ENCODE measurements at places on chromosomes 1 and 21. TPM values are rescaled to one million over a fixed set of nuclear protein-coding genes. Genes with fewer than 3 reads are reported as not detected.

SZRD1 gene
- total RNA-seq: 114 TPM

DNA sequence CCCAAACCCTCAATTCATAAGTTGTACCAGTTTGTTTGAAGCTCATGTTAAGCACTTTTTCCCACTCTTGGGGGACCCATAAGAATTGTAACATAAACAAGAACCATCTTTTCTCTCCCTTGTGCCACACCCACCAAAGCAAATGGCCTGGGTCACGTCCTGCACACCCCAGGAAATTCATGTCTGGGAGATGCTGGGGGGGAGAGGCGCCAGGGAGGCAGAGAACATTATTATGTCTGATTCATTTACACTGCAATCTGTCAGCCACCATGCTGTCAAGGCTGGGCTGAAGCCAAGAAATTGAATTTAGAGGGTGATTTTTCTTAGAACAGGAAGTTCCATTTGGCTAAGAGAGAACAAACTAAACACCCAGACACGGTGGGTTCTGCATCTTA is 37.2 kb upstream of the IPO9 start:
- H3K27ac ChIP-seq: no peak overlapping the region
- no peaks in the 10 kb centered on the region for H3K27me3 ChIP-seq
- DNase-seq: peak; percentile 44
- H3K4me3 ChIP-seq: no peak overlapping the region

TAS1R1 gene
- not detected for total RNA-seq

- H3K4me3 ChIP-seq: no peak overlapping the region
- no peaks in the 10 kb centered on the region for H3K36me3 ChIP-seq
- H3K4me1 ChIP-seq: no peaks in the 10 kb centered on the region
- DNase-seq: no peak
- H3K27me3 ChIP-seq: no peaks in the 10 kb centered on the region
Measured at GRCh38 chr1:217224201-217224600, 406.7 kb downstream of the GPATCH2 start.

- no peaks in the 10 kb centered on the region for H3K27me3 ChIP-seq
- no peaks in the 10 kb centered on the region for H3K36me3 ChIP-seq
- H3K4me1 ChIP-seq: peaks cover 21% of the 10 kb centered on the region
- peak; percentile 83 for DNase-seq
Measured at GRCh38 chr1:109256971-109257681, 7.8 kb downstream of the CELSR2 start.

All from MCF 10A (cell line).